Cerebellar nuclear complex (tissue), 1 donor: ENCODE measurements at places on chromosomes 2 and 18.

DNA sequence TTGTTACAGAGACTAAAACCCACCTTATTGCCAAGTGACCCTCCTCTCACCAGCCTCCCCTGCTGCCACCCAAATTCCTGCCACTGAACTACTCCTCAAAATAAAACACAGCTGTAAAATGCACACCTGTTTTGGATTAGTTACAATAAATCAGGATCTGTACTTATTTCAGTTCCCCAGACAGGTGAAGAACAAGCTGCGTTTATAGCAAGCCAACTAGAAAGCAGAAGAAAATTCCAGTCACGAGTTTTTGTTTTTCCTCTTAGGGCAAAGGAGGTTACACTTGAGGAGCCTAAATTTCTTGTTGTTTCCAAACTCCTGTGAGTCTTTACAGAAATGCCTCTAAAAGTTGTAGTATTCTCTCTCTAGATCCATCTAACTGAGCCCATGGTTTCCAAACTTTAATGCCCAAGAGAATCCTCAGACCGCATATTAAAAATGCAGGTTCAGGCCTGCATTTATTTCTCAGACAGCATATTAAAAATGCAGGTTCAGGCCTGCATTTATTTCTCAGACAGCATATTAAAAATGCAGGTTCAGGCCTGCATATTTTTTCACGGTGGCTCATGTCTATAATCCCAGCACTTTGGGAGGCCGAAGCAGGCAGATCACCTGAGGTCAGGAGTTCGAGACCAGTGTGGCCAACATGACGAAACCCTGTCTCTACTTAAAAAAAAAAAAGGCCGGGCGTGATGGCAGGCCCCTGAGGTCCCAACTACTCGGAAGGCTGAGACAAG lies 62.2 kb downstream of the ALPK2 start:
- DNase-seq: no peak

- DNase-seq: no peak
Measured at GRCh38 chr2:13597176-13597575, 880.4 kb downstream of the TRIB2 start.

DNA sequence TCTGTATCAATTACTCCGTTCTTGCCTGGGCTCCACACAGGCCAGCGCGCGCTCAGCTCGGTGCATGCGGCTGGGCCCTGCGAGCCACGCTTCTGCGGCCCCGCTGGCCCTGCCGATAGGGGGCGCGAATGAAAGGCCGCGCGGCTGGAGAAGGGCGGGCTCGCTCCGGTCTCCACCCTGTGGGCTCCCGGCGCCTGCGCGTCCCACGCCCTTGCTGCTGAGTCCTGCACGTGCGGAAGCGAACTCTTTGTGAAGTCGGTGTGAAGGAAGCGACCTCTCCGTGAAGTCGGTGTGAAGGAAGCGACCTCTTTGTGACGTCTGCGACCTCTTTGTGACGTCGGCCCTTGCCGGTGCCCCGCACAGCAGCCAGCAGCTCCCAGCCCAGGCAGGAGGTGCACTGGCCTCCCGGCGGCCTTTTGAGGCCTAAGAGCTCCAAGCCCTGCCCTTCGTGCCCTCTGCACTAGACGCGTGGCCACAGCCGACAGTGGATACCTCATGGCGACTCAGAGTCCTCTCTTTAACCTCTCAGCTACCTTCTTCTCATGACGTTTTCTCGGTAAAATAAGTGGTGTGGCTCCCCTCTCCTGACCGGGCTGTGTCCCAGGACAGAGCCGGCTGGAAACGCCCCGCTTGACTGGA lies 391.9 kb upstream of the RAB6C start:
- no peak for DNase-seq

GRCh38 chr2:119879502-119879901 lies 119.8 kb downstream of the PTPN4 start:
- no peak for DNase-seq

GRCh38 chr2:168137510-168138180 lies 109.8 kb downstream of the STK39 start:
- no peak for DNase-seq

DNA sequence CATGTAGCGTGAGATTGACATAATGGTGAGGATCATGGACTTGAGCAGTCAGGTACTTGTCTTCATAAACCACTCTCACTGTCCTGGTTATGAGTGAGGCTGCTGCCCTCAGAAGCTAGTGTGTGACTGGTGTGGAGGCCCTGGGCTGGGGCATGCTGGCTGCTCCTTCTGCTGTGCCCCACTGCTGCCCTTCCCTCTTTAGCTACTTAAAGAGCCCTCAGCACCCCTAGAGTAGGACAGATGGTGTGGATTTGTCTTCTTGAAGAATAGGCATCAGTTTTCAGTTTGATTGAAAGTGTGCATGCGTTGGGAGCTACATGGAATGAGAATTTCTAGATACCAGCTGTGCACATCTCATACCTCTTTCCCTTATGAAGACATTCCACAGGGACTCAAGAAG lies 15.4 kb downstream of the CPLX4 start:
- DNase-seq: no peak

- DNase-seq: no peak
Measured at GRCh38 chr2:145256551-145256950, 736.6 kb upstream of the ZEB2 start.

DNA sequence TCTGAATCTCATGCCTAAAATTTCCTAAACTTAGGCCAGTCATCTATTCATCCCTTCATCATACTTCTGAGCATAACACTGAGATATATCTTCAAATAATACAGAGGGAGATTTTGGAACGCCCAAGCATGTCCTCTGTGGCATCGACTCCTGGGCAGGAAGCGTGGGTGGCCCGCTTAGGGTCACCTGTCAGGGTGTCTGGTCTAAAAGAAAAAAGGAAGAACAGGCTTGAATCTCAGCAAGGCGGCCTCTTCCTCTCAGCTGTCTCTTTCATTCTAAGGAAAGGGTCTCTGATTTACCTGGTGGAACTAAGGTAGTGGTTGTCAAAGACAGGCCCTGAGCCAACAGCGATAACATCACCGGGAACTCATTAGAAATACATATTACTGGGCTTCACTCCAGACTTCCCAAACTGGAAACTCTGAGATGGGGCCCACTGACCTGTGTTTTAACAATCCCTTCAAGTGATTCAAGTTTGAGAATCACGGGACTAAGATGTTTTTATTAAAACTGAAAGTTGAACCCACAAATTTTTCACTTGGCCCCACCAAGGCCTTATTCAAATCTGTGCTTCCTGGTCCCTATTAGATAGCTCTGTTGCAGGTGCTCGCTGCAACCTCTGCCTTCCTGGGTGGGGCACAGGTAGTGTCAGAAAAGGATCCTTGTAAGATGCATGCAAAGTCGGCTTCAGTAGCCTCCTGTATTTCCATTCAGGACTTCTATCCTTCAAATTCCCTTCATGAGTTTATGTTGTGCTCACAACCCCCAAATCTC lies 162.3 kb upstream of the CCDC68 start:
- DNase-seq: no peak

DNA sequence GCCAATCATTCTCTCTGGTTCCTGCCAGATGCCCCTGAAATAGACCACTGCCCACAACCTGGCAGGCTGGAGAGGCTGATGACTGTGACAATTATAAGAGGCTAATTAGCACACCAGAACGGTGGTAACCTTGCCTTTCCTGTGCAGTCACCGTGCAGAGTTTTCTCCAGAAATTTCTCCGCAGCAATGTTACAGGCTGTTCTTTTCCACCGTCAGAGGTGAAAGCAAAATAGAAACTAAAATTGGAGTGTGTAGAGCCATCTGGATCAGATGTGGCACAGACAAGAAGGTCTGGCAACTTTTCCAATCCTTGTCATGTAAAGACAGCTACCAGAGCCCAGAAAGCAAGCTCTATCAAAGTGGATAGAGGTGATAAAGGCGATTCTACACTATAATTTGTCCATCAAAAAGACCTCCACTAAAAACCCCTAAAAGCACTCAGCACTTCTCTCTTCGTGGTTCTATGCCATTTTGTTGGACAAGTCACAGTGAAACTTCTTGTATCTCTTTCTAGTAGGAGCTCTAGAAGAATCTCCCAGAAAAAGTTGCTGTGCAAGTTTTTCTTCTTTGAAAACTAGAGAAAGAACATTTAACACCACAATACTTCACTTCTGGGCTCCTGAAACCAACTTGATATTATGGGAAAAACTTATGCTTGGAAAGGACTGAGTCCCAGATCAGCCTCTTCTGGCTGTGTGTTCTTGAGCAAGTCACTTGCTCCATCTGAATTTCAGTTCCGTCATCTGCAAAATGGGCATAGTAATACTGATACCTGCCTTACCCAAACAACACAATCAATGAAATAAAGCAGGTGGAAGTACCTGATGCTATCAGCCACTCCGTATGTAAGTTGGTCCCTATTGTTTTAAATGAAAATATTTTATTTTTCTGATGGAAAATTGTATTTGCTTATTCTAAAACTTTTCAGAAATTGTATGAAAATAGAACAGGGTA lies 295.6 kb upstream of the DLGAP1 start:
- no peak for DNase-seq

DNA sequence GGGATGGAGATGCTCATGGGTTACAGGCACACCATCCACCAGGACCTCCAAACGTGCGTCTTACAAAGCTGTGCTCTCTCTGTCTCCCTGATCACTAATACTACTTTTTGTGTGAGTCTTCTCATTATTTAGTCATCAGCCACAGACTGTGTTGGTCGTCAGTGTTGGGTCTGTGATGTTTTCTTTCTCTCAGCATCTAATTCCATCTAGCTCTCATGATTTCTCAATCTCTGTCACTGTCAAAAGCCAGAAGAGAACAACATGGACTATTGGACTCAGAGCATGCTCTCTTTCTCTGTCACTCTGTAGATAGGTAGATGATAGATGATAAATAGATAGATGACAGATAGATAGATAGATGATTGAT lies 6.0 kb upstream of the ARL4C start:
- no peak for DNase-seq

DNA sequence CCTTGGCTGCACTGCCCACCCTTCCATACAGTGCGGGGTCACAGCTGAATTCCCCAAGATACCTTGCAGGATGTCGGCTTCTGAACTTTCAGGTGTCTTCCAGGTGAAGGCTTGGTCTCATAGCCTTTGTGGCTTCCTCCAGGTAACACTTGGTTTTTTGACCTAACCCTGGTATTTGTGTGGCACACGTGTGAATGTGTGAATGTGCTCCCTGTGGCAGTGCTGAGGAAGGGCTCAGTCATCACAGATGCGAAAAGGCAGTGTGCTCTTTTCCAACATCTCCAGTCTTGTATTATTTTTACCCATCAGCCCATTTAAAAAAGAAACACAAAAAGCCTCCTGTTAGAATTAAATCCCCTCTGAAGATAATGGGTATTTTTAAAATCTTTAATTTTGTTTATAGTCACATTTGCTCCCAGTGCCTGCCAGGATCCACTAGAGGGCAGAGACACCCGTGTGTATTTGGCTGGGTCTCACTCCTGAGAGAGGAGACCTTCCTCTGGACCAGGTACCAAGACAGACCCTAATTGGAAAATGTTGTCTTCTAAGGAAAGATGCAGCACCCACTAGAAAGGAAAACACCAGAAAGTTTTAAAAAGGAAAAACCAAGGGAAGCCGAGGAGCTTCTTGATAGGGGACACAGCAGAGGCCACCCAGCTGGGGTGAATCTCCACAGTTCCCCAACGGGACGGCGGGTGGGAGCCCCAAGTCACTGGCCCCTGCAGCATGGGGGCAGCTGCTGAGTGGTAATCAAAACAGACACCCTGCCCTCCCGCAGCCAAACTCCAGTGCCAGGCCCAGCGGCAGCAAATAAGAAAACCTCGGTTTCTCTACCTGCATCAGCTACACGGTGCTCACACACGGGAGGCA lies 27.7 kb downstream of the FAM110C start:
- no peak for DNase-seq

- DNase-seq: no peak
Measured at GRCh38 chr18:77866351-77866750, 616.7 kb downstream of the GALR1 start.

DNA sequence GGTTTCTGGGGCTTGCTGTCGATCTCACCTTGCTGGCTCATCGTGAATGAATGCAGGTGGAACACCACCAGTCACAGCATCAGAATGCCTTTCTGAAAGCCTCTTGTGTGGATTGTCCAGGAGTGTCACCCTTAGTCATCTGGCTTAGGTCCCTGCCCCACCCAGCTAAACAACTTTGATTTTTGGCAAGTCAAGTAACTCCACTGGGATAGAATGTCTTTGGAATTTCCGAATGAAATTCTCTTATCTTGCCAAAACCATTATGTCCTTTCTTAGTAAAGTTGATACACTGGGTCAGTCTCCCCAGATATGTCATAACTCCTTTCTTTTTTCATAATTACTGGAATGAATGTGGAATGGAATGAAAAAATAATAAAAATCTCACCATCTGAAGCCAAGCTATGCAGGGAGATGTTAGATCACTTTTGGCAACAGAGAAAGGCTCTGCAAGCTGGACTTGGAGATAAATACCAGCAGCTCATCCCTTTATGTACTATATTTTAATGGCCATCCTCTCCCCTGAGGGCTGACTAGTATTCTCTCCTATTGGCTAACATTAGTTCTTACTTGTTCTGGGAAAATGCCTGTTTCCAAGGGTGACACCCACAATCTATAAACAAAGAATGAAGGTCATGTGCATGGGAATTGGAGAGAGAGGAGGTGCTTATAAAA lies 35.4 kb downstream of the INSIG2 start:
- DNase-seq: no peak

DNA sequence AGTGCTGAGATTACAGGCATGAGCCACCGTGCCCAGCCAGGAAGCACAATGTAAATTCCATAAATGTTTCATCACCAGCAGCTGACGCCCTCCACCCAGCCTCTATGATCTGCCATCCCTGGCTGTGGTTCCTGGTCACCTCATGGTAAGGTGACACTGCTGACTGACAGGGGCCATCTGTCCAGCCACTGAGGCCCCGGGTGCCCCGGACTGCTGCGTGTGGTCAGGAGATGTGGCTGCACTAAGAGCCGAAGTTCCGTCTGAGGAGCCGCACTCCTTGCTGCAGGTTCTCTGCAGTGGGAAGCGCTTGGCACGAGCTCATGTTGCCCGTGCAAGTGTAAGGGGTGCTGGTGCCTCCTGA lies 10.9 kb downstream of the NTSR2 start:
- DNase-seq: no peak

DNA sequence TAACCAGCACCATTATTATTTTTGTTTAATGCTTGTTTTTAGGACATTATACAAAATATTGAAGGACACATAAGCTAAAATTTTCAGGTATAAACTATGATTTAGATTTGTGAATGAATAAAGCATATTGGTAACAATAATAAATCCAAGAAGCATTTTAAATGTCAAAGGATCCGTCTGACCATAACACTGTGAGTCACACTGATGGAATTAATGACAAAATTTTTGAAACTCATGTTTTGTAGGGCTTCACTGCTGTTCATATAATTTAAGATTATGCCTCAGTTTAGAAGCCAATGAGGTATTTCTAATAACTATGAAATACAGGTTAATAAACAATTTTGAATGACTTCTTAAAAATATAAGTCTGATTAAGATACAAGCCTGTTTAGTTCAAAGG lies 124.6 kb downstream of the TMEFF2 start:
- DNase-seq: no peak

GRCh38 chr2:529424-529823 lies 147.8 kb downstream of the TMEM18 start:
- no peak for DNase-seq

- DNase-seq: no peak
Measured at GRCh38 chr2:39991298-39991697, 212.2 kb upstream of the THUMPD2 start.

GRCh38 chr2:160406591-160407392 lies 86.8 kb downstream of the RBMS1 start:
- DNase-seq: no peak

- no peak for DNase-seq
Measured at GRCh38 chr18:13232971-13233786, 14.6 kb downstream of the LDLRAD4 start.
